Spleen (tissue), 13 donors: ENCODE measurements at places on chromosomes 16 and 17.

DNA sequence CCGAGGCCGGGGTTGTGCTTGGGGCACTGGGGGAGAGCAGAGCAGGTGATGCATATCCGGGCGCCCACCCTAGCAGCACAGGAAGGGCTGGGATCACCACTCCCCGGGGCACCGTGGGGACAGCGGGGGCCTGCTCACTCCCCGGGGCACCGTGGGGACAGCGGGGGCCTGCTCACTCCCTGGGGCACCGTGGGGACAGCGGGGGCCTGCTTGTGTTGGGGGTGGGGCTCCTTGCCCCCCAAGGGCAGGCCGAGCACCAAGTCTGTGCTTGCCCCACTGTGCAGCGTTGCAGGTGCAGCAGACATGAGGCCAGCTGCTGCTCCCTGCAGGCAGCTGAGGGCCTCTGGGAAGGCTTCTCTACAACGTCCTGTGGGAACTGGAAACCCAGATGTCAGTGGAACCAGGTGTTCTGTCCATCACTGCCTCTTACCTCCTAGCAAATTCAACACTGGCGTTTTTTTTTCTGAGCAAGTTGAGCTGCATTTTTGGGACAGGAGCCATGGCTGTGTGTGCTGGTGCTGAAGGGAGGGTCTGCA is 25.0 kb upstream of the ZNF750 start:
- DNase-seq = no peak
- H3K27me3 ChIP-seq = no peaks in the 10 kb centered on the region
- no peaks in the 10 kb centered on the region for H3K36me3 ChIP-seq

- H3K4me3 ChIP-seq = peak within 1 kb of the TSS; percentile 78
- H3K4me1 ChIP-seq = peaks cover 86% of the 10 kb centered on the region
- H3K27ac ChIP-seq = peak within 1 kb of the TSS; percentile 95
- H3K36me3 ChIP-seq = no peaks in the 10 kb centered on the region
These were observed at the start of gene CCDC102A for GRCh38 chr16:57536306-57537193. Gene CCDC102A (minus strand): TSS chr16:57536571. CDS start chr16:57529177, 7,394 bp downstream.

DNA sequence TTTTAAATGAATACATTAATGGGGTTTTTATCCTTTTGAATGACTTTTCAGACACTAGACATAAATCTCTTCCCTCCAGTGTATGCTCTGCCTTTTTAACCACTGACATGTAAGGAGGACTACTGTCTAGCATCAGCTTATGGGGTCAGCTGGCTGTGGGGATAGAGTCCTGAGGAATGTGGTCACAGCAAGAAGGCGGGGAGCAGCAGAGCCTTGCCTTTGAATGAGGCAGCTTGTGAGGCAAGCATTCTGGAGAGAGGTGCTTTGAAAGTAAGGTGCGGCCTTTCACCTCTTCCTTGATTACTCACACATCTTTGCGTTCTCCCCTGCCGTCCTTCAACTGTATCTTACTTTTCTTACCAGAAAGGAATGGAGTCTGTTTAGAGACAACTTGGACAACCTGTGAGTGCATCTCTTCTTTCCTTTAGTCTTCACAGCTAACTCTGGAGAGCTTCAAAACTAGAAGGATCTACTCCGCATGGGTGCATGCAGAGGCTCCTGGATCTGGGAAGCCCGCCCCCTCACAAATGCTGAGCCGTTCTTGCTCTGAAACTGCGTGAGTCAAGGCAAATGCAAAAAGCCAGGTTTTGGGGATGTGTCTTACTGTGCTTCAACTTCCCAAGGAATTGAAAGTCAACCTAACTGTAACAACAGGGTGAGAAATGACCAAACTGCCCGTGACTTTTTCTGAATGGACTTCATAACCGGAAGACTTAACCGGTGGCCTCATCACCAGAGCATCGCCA is 49.9 kb downstream of the ADCY7 start:
- peaks cover 10% of the 10 kb centered on the region for H3K4me1 ChIP-seq
- peaks cover 100% of the 10 kb centered on the region for H3K36me3 ChIP-seq
- H3K27ac ChIP-seq = no peak overlapping the region
- DNase-seq = no peak

- H3K4me1 ChIP-seq = peaks cover 8% of the 10 kb centered on the region
- peaks cover 38% of the 10 kb centered on the region for H3K36me3 ChIP-seq
- H3K27ac ChIP-seq = no peak overlapping the region
- H3K27me3 ChIP-seq = no peaks in the 10 kb centered on the region
These were observed 336.2 kb downstream of the XYLT1 start for GRCh38 chr16:17134586-17134985.

DNA sequence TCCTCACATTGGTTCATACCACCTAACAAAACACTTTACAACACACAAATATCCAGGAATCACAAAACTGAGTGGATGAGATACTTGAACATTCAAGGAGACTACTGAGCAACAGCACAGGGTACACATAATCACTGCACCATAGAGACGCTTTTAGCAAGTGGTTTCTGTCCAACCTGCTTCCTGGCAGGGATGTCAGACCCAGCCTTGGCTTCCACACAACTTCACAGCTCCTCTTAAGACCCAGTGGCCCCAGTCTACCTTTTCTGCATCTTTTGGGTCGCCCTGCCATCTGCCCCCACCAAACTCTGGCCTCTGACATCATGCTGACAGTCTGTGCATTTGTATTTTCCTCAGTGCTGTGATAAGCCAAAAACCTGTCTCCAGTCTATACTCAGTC is 5.9 kb upstream of the CORO6 start:
- H3K4me1 ChIP-seq = peaks cover 1% of the 10 kb centered on the region
- no peaks in the 10 kb centered on the region for H3K27me3 ChIP-seq
- H3K36me3 ChIP-seq = peaks cover 87% of the 10 kb centered on the region
- DNase-seq = no peak

DNA sequence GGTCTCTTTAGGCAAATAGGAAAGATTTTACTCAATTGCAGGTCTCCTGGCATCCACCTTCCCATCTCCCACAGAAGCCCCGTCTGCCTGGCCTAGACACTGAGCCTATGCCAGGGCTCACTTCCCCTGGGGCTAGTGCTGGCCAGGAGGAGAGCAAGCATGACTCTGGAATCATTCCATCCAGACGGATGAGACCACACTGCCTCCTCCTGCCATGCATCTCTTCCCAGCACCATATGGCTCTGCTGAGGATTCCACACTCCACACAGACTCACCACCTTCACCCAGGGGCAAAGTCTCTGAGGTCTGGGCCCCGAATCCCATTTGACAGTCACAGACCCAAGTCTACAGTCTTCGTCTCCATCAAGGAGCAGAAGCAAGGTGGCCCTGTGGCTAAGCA is 346.5 kb downstream of the C16orf95 start:
- peak overlapping the region; percentile 61 for H3K27ac ChIP-seq
- H3K27me3 ChIP-seq = no peaks in the 10 kb centered on the region
- H3K4me1 ChIP-seq = no peaks in the 10 kb centered on the region
- DNase-seq = peak; percentile 34
- no peaks in the 10 kb centered on the region for H3K36me3 ChIP-seq
